ENCODE measurements at places on chromosomes 7 and 10. TPM values are rescaled to one million over a fixed set of nuclear protein-coding genes. Genes with fewer than 3 reads are reported as not detected.

GRCh38 chr10:77319557-77319956, 318.1 kb downstream of the KCNMA1 start:
- DNase-seq: no peak

- no peak for DNase-seq
These were observed 261.4 kb downstream of the COBL start for GRCh38 chr7:51055039-51055840.

DNA sequence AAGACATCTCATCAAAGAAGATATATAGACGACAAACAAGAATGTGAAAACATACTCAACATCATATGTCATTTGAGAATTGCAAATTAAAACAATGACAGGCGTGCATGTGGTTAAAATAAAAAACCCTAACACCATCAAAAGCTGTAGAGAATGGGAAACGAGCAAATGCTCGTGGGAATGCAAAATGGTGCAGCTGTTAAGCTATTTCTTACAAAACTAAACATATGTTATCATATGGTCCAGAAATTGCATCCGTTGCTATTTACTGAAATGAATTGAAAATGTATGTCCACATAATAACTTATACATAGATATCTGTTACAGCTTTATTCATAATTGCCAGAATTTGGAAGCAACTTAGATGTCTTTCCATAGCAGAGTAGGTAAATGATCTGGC, 574.4 kb downstream of the TNS3 start:
- no peak for DNase-seq

DNA sequence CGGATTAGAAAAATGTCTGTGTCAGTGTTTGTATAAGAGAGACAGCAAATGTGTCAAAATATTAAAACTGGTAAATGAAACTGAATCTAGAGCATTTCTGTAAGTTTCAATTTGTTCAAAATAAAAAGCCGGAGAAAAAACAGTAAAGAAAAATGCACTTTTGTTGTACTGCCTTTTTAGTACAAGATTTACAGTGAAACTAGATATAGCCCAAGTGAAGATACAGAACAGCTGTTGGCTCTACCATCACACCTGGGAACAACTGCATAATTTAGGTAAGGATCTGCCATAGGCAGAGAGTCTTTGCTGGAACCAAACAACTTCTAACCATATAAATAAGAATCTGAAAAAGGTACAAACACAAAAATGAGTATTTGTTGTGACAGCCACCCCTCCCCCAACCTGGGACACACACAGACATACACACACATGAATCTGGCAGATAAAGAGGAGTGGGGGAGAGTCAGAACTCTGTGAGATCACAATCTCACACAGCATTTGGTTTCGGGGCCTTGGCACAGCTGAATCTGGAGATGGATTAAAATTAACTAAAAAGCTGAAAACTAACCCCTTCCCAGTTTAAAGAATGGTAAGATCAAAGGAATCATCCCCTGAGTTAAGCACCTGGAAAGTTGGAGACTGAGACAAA, 54.8 kb downstream of the DPY19L1 start:
- no peak for DNase-seq

DNA sequence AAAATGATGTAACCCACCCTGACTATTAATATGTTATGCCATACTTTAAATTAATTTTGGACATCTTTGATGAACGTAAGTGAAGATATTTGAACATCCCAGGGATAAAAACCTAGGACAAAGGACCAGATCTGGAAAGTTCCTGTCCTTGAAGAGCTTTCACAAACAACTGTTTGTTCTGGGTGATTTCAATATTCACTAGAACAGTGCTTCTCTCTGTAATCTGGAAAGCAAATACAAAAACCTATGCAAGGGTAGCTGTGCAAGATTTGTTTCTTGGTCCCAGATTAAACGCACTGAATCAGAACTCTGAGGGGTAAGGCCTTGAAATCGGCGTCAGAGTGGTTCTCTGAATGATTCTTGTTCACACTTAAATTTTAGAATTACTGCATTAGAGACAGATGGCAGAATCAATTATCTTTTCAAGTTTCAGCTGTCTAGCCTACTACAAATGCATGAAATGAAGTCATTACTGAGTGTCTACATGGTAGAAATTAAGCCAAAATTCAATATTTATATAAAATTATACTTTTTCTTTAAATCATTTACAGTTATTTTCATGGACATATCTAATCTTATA, 69.6 kb upstream of the CSTF2T start:
- DNase-seq: no peak

Gene GPNMB
- 460 TPM for total RNA-seq

- DNase-seq: no peak
These were observed 2.6 kb downstream of the PPIF start for GRCh38 chr10:79349766-79350406.

Gene MYPN
- total RNA-seq: not detected

- peak; percentile 95 for DNase-seq
These were observed at the start of gene C1GALT1 for GRCh38 chr7:7182156-7183060. C1GALT1 (plus strand) TSS chr7:7182544; CDS start chr7:7234320, 51,776 bp downstream.

Gene GJC3
- total RNA-seq: 6.6 TPM

- DNase-seq: peak; percentile 57
These were observed 412 bp upstream of the PPIA start for GRCh38 chr7:44796034-44796503.

GRCh38 chr10:108393089-108393488, 1228.6 kb upstream of the SORCS1 start:
- no peak for DNase-seq

GRCh38 chr10:12950583-12951128, 50.9 kb downstream of the CCDC3 start:
- no peak for DNase-seq

Gene PPP1R17
- total RNA-seq: not detected

- no peak for DNase-seq
These were observed 135.0 kb downstream of the MBL2 start for GRCh38 chr10:52637592-52637991.
